ENCODE measurements at places on chromosomes 11 and 22.

GRCh38 chr11:101321222-101321621 is 191.6 kb upstream of the PGR start:
- DNase-seq: no peak

DNA sequence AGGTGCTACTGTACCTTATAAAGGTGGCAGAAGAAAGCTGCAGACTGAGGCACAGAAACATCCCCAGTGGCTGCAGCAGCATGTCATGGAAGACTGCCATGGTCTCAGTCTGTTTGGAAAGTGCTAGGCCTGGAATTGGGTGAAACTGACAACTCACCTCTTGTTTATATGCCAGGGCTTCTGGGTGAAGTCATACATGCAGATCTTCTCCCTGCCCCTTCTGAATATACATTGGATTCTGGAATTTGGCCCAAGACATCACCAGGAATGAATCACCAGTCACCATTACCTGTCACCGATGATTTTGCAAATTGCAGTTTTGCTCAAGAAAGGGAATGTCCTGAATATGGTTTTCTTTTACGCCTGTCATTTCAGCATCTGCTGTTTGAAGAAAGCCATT is at the start of gene PLET1:
Gene PLET1 (minus strand): TSS at position 371 of the 400 bp plus-strand sequence. CDS start 271 bp downstream, at position 100.
- no peak for DNase-seq

DNA sequence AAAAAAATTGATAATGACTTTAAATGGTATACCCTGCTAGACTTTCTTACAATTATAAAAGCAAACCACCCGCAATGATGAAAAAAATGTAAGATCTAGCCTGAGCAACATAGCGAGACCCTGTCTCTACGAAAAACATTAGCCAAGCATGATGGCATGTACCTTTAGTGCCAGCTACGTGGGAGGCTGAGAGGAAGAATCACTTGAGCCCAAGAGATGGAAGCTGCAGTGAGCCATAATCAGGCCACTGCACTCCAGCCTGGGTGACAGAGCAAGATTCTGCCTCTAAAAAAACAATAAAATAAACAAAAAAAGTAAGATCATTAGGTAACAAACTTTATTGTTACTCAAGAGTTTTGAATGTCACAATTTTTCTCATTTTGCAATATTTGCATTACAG is 39.2 kb downstream of the KMT5B start:
- no peak for DNase-seq

DNA sequence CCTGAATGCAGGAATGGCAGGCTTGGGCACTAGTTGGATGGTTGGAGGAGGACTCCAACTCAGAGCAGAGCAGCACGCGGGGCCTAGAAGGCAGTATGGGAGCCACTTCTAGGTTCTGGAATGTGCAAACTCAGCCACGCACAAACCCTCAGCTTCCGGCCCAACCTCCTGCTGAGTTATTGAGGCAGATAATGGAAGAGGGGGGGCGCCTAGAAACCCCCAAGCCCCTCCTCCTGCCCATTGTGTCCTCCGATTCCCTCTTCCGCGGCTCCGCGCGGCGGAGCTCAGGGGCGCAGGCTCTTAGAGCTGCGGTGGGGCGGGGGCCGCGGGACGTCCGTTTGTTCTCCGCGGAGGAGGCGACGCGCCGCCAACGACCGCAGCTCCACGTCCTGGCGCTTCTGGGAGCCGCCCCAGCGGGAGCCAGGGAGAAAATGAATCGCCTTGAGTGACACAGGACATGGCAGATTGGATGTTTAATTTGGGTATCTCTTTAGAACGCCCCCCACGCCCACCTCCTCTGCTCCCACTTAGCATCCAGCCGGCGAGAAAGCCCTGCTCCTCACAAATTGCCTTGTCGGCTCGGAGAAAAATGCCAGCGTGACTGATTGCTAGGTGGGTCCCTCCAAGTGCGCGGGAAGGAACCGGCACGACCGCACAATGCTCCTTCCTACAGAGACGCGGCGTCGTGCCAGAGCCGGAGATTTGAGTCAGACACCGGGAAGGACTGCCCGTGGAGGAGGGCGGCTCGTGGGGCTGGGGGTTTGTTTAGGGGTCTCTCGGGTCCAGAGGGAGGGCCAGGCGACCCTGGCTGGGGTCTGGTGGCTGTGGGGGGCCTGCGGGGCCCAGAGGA is 144.6 kb downstream of the NECTIN1 start:
- DNase-seq: no peak

GRCh38 chr22:29396126-29396525 is 7.8 kb upstream of the AP1B1 start:
- no peak for DNase-seq

GRCh38 chr11:111330234-111330893 is 32.0 kb downstream of the POU2AF3 start:
- no peak for DNase-seq

DNA sequence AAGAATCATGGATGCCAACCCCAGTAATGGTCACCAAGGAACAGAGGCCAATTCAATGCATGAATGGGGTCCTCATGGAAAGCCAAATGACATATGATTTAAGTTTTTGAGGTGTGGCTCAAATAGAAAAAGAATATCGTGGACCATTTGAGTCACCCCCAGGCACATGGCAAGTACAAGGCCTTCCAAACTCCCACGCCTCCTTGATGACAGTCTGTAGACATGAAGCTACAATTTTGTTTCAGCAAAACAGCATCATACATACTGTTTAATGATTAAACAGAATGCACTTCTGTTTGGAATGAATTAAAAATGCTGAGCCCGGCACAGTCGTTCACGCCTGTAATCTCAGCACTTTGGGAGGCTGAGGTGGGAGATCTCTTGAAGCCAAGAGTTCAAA is 7.4 kb downstream of the FADD start:
- no peak for DNase-seq

DNA sequence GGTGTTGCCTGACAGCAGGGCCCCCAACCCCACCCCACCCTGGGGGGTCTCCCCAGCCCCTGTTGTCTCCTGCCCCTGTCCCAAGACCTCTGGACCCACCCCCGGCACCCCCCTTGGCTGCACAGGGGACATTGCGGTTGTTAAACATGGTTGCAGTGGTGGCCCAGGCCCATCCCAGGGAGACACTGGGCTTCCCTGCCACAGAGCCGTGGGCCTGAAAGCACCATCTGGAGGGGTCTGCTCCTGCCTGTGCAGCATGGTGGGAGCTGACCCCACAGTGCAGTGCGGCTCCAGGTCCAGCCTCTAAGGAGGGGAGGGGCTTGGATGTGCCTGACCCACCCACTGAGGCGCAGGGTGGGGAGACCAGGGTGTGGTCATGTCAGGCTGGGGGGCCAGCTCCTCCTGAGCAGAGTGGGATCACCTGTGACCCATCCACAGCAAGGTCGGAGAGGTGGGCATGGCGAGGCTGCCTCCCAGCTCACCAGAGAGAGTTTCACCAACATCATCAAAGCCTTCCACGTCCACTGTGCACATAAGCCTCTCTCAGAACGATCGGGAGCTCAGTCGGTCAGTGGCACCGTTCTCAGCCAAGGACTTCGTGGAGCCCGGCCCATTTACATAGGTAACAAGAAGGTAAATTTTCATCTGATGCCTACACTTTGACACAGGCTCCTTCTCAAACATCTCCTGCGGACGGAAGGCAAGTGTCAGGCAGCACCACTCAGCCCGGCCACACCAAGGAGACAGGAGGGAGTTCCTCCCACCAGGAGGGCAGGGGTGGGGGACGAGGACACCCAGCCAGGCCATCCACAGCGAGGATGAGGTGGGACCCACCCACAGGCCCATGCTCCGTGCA is 201.1 kb downstream of the BRD1 start:
- DNase-seq: no peak

DNA sequence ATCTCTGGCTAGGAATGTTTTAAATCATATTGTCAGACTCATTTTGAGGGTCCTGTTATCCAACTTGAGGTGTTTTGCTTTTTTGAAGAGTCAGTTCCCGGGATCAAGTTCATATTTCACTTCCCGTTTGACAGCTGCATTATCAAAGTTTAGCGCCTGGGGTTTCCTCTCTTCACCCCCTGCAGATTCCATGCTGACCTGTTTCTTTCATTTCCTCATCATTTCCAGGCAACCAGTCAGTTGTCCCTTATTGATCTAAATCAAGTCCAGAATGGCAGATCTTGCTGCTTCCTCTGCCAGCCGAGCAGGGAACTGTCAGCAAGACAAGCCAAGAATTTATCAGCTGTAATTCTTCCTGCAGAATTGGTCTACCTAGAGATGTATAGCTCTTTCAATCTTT is 197.6 kb upstream of the SYN3 start:
- no peak for DNase-seq

GRCh38 chr22:50705851-50706351 is 32.1 kb upstream of the ACR start:
- DNase-seq: no peak

- DNase-seq: no peak
Observed at GRCh38 chr11:96704847-96705246, 315.0 kb downstream of the JRKL start.

DNA sequence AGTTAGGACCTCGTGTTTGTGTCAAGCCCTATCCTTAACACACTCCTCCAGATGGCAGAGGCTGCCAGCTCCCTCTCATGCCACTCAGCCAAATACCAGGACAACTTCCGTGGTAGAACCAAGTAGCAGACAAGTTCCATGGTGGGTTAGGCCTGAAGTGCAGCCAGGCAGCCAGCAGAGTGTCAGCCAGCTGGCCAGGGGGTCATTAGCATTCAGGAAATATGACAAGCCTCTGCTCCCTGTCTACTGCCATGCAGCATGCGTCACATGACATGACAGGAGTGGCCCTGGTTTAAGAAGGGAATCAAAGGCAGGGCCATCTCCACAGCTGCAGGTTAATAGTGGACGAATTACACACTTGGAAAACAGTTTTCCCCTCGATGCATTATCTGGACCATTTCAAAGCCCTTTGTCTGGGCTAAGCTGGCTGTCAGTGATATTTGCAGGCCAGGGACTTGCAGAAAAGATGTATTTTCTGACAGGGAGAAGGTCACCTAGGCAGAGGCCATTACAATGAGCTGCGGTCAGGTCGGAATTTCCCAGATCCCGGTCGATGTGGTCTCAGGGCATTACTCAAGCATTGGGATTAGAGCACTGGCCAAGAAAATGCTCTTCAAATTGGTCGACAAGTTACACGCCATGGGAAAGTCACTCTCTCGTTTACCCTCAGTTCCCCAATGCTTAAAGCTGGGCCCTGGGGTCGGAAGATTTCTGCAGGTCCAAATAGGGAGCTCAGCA is 461.7 kb upstream of the CADM1 start:
- DNase-seq: no peak

GRCh38 chr11:121889931-121890330 is 226.1 kb downstream of the BLID start:
- DNase-seq: no peak

GRCh38 chr11:69310934-69311766 is 17.2 kb downstream of the MYEOV start:
- no peak for DNase-seq

- DNase-seq: no peak
Observed at GRCh38 chr11:119758291-119758690, 29.3 kb upstream of the NECTIN1 start.

GRCh38 chr11:69852056-69852455 is 32.8 kb upstream of the FGF3 start:
- no peak for DNase-seq

GRCh38 chr11:76501526-76502202 is 56.8 kb downstream of the EMSY start:
- DNase-seq: no peak

- no peak for DNase-seq
Observed at GRCh38 chr11:70532066-70532440, 133.7 kb downstream of the CTTN start.

GRCh38 chr11:132960273-132961078 is 571.8 kb downstream of the OPCML start:
- no peak for DNase-seq

DNA sequence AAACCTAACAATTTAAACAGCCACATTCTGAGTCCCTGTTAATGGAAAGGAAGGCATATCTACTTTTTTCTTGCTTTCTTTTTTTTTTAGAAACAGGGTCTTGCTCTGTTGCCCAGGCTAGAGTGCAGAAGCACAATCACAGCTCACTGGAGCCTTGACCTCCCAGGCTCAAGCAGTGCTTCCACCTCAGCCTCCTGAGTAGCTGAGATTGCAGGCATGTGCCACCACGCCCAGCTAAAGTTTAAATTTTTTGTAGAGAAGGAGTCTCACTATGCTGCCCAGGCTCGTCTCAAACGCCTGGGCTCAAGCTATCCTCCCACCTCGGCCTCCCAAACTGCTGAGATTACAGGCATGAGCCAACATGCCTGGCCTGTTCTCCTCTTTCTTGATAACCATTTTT is 25.4 kb downstream of the ARFGAP3 start:
- no peak for DNase-seq

DNA sequence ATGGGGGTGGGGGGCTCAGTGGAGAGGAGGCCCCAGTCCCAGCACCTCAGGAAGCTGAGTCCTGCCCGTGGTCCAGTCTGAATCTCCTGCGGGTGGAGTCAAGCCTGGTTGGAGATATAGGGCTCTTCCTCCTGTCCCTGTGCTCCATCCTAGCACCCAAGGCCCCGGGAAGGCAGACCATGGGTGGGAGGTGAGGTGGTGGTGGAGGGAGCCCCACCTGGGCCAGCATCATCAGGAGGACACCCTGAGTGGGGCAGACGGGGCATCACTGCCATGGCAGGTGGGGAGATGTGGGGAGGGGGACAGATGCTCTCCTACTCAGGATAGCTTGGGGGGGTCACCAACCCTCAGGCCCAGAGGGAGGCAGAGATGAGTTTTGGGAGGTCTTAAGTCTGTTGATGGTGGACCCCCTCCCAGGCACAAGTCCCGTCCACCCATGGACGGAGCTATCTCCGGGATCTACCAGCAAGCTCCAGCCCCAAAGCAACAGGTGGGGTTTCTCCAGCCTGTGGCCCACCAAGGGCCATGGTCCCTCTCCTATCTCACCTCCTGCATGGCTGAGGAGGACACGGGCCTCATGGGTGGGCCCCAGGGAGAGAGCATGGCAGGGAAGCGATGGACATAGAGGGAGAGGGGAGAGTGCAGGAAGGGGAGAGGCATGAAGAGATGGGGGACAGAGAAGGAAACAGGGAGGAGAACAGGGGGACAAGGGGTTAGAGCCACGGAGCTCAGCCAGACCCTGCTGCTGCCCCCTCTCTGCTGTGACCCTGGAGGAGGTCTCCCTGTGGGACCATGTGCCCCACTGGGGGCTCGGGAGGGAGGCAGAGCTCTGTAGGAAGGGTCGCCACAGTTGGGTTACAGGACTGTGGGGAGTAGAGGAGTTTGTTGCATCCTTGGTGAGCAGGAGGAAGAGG is 1.3 kb downstream of the MRGPRE start:
- DNase-seq: no peak

GRCh38 chr11:18171377-18172000 is 1.1 kb upstream of the MRGPRX4 start:
- DNase-seq: no peak

- no peak for DNase-seq
Observed at GRCh38 chr11:105935791-105936190, 86.2 kb downstream of the MSANTD4 start.

DNA sequence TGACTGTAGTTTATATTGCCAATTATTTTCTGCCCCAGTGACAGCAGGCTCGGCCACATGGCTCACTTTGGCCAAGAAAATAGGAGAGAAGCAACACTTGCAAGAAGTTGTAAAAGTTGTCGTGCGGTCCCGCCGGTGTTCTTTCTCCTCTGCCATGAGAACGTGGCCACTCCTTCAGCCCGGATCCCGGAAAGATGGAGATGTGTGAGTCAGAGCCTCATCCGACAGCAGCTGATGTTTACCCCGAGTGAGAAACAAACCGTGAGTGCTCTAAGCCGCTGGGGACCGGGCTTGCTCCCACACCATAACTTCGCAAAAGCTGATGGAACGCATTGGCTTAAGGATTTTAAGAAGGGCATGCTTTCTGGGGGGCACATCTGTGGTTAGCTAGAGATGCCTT is 157.0 kb downstream of the CACNA1I start:
- DNase-seq: no peak
